ENCODE measurements at places on chromosomes 12 and 14.
A peak's percentile ranks its signal among the peaks of the same experiment; 100 is the strongest.

DNA sequence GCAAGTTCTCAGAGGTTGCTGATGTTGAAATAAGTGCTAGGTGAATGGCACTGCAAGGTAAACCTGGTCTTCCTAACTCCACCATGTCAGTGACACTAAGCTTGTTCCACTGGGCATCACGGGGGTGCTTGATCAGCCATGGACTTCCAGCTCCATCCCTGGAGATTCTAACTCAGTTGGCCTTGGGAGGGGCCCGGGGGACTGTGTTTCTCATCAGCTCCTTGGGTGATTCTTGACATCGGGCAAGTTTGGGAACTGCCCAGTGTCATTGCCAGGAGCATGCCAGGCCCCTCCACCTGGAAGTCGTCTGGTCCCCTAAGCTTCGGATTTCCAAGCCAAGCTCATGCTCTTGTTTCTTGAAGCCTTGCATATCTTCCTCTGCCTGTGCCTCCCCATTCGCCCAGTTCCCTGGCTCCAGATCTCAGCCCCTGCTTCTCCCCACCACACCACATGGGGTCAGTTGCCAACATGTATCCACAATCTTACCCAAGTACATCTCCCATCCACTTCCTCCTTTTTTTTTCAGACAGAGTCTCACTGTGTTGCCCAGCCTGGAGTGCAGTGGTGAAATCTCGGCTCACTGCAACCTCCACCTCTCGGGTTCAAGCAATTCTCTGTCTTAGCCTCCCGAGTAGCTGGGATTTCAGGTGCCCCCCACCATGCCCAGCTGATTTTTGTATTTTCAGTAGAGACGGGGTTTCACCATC, 30.7 kb upstream of the RFLNA start:
- DNase-seq: no peak

GRCh38 chr12:76085520-76085868, 1.0 kb upstream of the NAP1L1 start:
- DNase-seq: no peak

GRCh38 chr14:94499673-94500072, 9.6 kb downstream of the SERPINA12 start:
- no peak for DNase-seq

DNA sequence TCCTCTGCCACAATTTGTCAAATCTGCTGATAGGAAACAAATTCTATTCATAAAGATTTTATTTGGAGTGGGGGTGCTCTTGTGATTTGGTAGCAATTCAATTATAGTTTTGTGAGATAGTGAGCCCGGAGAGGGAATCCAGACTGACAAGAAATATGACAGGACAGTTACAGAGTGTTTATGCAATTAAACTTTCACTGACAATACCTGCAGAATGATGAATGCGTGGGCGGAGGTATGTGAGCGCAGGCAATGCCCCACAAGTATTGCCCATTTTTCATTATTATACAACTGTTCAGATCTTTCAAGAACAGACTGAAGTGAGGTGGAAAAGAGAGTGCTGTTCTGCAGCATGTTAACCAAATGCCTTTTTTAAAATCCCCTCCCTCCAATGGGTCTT, 259.0 kb downstream of the EGLN3 start:
- no peak for DNase-seq

DNA sequence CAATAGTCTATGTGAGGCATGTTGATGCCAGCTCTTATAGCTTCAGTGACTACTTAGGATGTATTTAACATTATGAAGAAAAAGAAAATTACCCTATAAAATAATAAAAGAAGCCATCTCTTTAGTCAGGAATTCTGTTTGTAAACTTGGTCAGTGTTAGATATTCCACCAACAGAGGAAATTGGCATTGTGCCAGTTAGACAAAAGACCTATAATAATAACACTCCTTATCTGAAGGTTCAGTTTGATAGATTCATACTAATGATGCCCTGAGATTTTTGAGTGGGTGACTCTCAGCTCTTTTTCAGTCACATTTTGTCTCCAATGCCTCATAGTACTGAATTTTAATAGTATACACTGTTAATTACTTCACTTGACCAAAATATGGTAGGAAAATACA, 6.6 kb downstream of the SYT10 start:
- DNase-seq: no peak

- peak; percentile 48 for DNase-seq
These were observed 38.7 kb downstream of the ADGRD1 start for GRCh38 chr12:130992448-130992847.

DNA sequence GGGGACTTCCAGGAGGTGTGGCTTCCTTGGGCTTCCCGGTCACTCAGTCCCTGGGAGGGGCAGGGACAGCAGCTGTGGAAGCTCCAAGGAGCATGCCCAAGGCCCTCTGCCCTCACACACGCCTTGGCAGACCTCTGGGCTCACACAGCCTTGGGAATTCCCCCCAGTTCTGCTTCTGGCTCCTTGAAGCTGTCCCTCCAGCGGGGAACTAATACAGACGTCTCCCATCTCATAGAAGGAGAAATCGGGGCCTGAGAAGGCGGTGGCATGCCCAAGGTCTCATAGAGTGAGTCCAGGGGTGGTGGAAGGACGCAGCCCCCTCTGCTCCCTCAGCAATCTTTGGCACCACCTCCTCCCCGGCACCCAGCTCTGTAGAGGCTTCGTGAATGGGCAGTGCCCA, 15.7 kb upstream of the TMEM119 start:
- DNase-seq: no peak

GRCh38 chr12:57727758-57728395, 10.7 kb downstream of the AGAP2 start:
- no peak for DNase-seq

- DNase-seq: no peak
These were observed 431.9 kb downstream of the BCL11B start for GRCh38 chr14:98840091-98840490.

- DNase-seq: no peak
These were observed 3.7 kb downstream of the PSMB11 start for GRCh38 chr14:23045419-23046357.

DNA sequence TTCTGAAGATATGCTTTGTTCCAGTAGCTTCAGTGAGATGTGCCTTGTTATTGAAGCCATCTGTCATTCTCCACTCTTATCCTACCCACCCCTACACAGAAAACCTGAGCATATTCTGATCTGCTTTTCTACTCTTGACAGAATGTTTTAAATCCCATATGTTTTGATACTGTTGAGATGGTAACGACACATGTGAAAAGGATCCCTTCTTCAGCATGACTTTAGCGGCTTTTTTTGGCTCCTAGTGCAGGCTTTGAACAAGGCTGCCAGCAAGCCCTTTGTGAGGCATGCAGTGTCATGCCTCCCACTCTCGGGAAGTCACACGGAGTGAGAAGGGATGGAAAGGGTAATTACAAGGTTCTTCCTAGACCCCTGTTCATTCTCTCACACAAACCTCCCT, 228.8 kb upstream of the RGS6 start:
- DNase-seq: no peak

- no peak for DNase-seq
These were observed 113.0 kb upstream of the NTF3 start for GRCh38 chr12:5318874-5319273.
